ENCODE measurements at places on chromosomes 3 and 15.

DNA sequence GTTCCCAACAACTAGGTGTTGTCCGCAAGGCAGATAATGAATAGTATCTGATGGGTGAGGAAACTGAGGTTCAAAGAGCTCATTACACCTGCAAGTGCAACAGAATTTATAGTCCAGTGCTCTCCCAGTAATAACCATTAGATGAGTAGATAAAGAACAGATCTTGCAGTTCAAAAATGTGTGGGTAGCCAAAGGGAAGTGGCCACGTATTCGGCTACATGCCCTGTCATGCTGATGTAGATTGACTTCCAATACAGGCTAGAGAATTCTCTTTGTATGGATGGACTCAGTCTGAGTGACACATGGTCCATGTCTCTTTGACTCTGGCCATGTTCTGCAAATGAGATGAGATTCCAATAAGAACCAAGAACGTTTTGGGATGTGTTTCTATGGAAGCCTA is 187.9 kb upstream of the LPP start:
- no peak for DNase-seq

- no peak for DNase-seq
Measured at GRCh38 chr3:46829699-46830208, 33.5 kb downstream of the MYL3 start.

DNA sequence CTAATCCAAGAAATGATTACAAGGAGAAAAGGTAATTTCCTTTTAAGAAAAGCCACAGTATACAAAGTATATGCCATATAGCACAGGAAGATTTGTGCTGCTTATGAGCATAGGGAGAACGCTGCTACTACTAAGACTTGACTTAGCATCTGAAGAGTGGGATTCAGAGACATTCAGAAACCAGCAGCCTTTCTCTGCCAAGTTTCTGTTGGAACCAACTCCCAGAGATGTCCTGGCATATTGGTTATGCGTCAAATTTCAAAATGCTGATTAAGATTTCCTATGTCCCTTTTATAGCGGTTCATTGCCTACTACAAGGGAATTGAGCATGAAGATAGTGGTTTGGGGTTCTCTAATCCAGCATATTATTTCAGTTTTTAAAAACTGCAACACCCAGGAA is 4.9 kb downstream of the NR2E3 start:
- DNase-seq: no peak

- no peak for DNase-seq
Measured at GRCh38 chr15:87816811-87817210, 439.7 kb downstream of the NTRK3 start.

DNA sequence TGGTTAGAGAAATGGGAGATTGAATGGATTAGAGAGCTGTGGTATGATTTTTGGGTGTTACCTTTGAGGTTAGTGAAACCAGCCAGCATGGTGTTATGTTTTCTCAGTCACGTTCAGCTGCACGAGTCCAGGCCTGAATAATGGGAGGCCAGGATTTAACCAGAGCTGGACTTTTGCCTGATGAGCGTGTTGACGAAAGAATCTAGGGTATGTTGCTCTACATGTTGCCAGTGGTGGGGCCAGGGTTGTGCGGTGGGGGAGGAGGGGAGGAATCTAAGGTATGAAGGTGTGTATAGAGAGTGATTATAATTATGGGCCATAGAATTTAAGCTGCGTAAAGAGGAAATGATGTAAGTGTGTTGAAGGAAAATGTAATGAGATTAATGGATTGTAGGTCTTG is 22.8 kb downstream of the MINDY2 start:
- DNase-seq: peak; percentile 15

- DNase-seq: no peak
Measured at GRCh38 chr15:71811036-71811736, 832 bp downstream of the NR2E3 start.

GRCh38 chr3:110741891-110742290 is 329.7 kb upstream of the NECTIN3 start:
- DNase-seq: no peak

GRCh38 chr15:70060214-70060992 is 37.3 kb downstream of the TLE3 start:
- DNase-seq: no peak

- no peak for DNase-seq
Measured at GRCh38 chr15:34360298-34360697, 6.7 kb downstream of the LPCAT4 start.

DNA sequence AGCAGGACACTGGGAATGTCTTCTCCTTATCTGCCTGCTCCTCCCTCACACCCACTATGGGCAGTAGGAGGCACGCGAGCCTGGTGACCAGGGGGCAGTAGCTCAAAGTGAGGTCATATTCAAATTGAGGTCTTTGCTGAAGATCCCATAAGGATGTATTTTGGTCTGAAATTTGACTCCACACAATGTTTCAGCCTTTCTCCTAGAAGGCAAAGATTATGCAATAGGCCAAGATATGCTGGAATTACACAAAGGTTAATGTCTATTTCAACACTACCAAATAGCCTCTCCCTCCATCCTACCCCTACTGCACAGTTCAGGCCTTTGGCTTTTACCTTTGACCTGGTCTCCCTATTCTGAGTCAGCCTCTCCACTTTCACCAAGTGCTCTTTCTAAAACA is 203.0 kb downstream of the TIGIT start:
- DNase-seq: no peak

DNA sequence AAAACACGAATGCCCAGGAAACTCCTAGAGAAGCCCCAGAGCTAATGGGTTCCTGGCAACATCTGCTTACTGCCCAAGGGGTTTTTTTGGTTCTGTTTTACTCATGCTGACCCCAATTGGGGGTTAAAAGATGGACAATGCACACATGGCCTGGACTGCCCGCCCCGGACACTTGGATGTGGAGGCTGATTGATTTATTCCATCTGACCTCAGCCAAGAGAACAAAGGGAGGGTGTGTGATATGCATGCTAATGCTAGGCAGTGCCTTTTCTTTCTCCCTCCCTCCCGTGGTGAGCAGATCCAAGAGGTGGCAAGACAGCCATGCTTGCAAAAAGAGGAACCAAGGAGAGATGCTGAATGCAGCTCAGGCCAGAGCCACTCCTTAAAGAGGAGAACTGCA is 3.3 kb upstream of the LRTM1 start:
- DNase-seq: no peak

DNA sequence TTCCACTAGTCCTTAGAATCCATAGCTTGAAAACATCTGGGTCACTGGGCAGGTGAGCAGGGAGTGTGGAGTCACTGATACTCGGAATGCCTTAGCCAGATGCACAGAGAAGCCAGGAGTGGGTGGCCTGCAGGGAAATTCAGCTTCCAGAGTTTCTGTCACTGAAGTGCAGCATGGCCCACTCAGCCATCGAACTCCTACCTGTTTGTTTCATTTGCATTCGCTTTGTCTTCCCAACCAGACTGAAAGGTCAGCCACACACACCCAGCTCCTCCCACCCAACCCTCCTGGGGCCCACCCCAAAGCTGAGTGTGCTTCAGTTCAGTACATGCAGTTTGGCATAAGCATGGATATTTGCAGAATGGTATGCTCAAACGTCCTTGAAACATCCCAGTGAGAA is 124.5 kb upstream of the ATP10A start:
- DNase-seq: no peak

DNA sequence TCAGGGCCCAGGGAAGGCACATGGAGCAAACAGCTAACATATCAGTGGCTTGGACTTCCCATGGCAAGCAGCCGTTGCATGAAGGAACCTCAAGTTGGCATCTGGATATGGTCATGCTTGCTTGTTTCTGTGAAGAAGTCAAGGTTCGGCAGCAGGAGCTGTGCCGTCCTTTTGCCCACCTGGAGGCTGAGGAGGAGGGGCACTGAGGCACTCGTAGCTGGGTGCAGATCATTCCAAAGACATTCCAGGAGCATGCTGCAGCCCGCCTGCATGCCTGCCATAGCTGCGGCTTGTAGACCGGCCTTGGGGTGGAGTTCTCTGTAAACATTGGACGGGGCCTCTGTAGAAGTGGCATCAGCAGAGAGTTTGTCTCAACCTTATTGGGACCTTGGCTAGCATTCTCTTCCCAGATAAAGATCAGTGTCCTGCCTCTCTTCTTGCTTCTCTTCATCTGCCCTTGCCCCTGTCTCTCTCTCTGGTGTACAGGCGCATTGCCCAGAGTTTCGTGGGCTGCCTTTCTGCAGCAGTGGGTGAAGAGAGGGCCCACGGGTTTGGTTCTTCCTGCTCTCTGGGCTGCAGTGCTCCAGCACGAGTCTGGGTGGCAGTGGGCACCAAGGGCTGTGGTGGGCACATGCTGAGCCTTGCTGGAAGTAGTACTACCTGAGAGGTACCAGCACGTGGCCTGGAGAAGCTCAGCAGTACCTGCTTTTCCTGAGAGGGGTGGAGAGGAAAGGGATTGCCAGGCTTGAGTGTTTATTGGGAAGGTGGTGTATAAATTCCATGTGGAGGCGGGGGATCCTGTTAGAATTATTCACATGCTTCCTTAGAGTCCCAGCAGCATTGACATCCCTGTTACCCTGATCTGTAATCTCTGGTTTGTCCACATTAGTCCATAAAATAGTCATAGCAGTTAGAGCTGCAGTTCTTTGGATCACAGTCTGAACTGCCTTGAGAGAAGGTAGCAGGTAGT is 49.4 kb downstream of the CHCHD6 start:
- no peak for DNase-seq

DNA sequence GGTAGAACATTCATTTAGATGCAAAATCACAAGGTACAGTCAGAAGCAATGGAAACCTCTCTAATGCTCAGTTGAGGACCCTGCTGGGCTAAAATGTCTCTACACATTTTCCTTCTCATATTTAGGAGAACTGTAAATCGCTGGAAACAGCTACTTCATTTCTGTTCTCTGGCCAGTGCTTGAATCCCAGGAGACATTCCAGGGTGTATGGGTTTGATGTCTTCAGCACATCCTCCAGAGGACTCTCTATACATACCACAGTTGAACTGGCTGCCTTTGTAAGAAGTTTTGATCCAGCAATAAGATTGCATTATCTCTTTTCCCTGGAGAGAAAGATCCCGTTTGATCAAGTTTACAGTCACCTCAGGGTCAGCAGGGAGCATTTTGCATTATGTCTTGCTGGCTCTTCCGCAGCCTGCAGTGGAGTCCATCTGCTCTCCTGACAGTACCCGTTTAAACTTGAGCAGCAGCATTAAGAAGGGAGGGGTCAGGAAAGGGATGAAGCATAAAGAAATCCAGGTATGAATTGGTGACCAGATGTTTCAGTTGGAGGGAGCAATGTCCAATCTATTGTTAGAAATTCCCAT is 676.0 kb downstream of the EPHA3 start:
- no peak for DNase-seq

- DNase-seq: no peak
Measured at GRCh38 chr15:83092309-83092976, 15.0 kb upstream of the TM6SF1 start.

- no peak for DNase-seq
Measured at GRCh38 chr3:49747792-49748480, 24.2 kb upstream of the GMPPB start.

- no peak for DNase-seq
Measured at GRCh38 chr3:144859161-144859560, 887.5 kb downstream of the DIPK2A start.

GRCh38 chr3:160180581-160181216 is 44.5 kb upstream of the C3orf80 start:
- DNase-seq: peak; percentile 61

- no peak for DNase-seq
Measured at GRCh38 chr3:197953881-197954280, 3.9 kb downstream of the RPL35A start.

DNA sequence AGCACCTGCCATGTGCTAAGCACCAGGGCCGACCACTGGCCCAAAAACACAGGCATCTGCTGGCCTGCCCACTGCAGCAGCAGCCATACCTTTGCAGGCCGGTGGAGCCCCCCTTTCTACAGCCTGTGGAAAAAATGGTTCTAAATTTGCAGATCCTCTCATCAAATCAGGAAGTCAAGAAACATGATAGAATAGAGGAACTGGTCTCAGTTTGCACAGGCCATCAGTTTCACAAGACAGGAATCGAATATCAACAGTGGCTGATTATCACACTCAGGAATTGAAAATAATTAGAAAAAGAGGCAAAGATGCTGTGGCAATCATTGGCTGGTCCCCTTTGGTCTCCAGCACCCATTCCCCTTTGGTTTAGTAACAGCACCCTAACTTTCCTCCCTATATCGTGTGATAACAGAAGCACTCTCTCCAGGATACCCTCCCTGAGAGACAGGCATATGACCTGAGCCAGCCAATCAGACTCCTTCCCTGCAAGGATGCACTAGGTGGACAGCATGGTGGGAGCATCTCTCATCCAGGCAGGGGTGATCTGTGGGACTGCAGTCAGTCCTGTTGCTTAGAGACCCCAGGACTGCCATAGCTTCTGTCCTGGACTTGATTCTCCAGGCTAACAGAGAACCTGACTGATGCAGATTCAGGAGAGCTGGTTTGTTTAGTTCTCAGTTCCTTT is 3.5 kb upstream of the PAK6 start:
- DNase-seq: no peak

- no peak for DNase-seq
Measured at GRCh38 chr3:110405830-110406585, 665.6 kb upstream of the NECTIN3 start.

DNA sequence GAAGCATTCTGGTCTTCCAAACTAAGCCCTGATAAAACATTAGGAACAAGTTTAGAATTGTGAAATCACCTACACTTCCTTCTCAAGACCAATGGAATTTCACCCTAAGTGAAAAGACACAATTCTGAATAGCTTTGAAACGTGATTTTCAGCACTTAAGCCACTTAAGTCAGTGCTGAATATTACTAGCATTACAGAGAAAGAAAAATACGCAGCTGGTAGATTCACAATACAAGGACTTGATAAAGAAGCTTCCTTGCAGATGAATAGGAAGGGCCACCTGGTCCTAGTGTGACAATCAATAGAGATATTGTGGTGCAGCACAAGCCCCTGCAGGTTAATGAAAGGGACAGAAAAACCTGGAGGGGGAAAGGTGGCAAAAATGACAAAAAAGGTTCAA is 353.1 kb upstream of the ALCAM start:
- no peak for DNase-seq

GRCh38 chr3:174862666-174863065 is 3.5 kb downstream of the NAALADL2 start:
- DNase-seq: no peak

DNA sequence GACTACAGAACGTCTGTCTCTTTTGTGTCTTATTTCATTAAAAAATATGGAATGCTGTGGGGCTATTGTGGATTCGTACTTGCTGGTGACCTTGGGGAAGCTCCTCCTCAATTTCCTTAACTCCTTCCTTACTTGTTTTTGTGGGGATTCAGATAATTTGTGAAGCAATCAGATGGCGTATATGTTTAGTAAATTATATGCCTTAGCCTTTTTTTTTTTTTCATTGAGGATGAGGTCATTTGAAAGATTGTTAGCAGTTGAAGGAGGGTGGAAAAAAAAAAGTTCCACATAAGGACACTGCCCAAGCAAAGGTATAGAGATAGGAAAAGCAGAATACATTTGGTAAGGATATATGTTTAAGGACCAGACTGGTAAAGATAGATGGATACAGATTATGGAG is 3.3 kb downstream of the RNF13 start:
- DNase-seq: no peak

- DNase-seq: no peak
Measured at GRCh38 chr15:57190208-57190607, 186.1 kb upstream of the CGNL1 start.
